ENCODE measurements at places on chromosomes 6 and 20. TPM values are rescaled to one million over a fixed set of nuclear protein-coding genes. Genes with fewer than 3 reads are reported as not detected.

DNA sequence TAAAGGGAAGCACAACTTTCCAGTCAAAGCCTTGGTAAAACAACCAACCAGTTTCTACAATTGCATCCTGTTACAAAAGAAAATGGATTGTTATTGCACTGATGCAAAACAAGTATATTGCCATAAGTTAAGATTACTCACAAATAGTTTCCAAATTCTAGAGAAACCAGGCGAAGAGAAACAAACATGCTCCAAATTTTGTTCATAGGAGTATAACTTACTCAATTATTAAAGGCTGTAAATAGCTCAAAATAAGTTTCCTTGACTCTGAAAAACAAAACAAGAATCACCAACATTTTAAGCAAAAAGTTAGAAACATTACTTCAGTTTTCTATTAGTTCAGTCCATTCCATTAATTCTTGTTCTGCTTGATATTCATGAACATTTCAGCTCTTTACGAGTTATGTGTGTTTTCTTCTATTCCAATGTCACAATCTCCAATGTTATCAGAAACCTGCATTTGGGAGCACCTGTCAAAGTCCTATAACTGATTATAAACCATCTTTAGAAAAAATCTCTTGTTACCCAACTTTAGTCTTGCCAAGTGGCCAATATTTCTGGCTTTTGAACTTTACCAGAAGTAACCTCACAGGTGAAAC lies 137.9 kb upstream of the THBS2 start:
- DNase-seq, result no peak

DNA sequence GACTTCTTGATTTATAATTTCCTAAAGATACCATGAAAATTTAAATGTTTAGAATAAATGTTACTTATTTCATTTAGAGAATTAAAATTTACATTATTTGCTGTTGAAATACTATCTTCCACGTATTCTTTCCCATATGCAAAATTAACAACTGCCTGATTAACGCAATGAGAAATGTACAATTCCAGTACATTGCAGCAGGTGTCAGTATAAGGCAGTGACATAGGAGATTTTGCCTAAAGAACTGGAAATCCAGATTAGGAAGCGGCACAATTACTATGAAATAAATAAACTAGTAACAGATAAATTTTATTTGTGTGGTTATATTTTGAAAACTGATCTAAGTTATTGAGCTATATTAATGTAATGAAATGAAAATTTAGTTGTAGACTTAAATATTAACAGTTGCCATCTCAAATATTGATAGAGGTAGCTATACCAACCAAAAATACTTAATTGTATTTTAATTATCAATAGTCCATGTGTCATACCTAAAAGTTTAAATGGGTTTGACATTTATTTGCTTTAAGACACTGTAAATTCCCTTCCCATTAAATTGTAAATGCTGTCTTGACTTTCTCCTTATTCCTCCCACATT lies 300.2 kb downstream of the UTRN start:
- peak; percentile 32 for DNase-seq

DNA sequence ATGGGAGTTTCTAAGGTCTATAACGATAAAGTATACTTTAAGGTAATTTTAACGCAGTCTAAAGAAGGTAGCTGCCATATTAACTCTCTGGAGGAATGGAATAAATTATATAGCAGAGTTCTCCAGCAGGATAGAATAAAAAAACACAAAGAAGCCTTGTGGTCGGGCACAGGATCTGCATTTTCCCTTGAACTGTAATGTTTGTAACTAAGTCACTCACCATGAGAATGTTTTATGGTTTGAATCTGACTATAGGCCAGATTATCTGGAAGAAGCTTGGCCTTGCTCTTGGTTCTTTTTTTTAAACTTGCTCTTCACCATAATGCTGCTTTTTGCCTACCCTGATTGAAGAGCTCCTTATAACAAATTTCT lies 238.8 kb upstream of the NOX3 start:
- no peak for DNase-seq

- DNase-seq, result peak; percentile 43
These were observed 775 bp downstream of the PFDN4 start for GRCh38 chr20:54208548-54209176.

DNA sequence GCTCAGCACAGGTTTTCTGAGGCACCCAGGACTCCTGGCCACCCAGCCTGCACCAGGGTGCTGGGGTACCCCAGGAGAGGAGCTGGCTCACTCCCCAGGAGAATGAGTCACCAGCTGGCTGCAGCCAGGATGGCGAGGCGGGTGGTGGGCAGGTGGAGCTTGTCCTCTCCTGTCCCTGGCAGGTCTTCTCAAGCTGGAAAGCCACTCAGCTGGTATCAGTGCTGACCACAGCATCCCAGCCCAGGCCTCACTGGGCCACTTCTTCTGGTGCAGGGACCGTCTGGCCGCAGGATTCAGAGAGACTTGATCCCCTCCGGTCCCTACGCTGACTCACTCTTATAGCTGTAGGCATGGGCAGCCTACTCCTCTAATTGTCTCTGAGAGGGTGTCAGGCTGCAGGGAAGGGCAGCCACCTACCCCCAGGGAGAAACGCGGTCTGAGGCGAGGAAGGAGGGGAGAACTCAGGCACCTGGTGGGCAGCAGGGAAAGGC lies 22.2 kb downstream of the TFEB start:
- no peak for DNase-seq

ADGRF1 gene
- not detected for total RNA-seq

FAM209B gene
- total RNA-seq, result not detected

APOM gene
- total RNA-seq, result 2.1 TPM

NR2E1 gene
- total RNA-seq, result not detected

C2 gene
- total RNA-seq, result 8.7 TPM
